Forelimb muscle (tissue), 1 donor: ENCODE measurements at places on chromosomes 3 and 15.

DNA sequence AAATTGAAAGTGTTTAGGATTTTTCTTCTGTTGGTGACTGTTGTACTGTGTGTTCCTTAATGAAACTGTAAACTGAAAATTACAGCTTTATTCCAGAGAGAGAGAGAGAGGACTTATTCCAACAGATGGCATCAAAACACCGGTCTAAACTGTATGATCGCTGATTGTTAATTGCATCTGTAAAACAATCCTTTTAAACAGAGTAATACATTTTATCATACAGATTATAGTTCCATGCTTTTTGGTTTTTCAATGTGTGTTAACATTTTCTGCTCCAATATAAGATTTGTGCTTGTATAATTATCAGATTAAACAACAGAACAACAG is 289.7 kb upstream of the DNAJC19 start:
- DNase-seq = no peak

- DNase-seq = no peak
These were observed 149.1 kb downstream of the UACA start for GRCh38 chr15:70614221-70614620.

- no peak for DNase-seq
These were observed 25.4 kb upstream of the MBNL1 start for GRCh38 chr3:152243301-152243711.

DNA sequence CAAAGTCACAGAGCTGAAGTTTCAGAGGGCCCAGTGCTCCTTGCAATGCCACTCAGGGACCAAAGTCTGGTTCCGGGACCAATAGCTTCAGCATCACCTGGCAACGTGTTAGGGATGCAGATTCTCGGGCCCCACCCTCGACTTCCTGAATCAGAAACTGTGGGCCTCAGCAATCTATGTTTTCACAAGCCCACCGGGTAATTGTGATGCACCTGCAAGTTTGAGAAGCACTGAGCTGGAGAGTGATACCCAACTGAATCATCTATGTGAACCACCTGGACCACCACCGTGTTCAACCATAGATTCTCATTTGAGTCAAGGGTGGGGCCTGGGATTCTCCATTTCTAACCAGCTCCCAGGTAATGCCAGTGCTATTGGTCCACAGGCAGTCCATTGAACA is 55.7 kb downstream of the CORO2B start:
- DNase-seq = no peak

DNA sequence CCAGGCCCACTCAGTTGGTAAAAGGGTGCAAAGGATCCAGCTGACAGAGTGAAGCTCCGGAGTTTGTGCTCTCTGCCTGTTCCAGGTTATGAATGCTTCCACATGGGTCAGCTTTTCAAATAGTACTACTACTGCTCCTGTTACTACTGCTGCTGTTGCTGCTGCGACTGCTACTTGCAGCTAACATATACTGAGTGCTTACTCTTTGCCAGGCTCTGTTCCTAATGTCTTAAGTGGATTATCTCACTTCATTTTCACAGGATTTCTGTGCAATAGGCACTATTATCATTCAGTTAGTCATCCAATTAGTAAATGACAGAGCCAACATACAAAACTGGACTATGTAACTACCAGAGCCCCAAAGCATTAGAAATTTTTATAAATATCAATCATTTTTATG is 106.5 kb downstream of the IQCH start:
- no peak for DNase-seq

DNA sequence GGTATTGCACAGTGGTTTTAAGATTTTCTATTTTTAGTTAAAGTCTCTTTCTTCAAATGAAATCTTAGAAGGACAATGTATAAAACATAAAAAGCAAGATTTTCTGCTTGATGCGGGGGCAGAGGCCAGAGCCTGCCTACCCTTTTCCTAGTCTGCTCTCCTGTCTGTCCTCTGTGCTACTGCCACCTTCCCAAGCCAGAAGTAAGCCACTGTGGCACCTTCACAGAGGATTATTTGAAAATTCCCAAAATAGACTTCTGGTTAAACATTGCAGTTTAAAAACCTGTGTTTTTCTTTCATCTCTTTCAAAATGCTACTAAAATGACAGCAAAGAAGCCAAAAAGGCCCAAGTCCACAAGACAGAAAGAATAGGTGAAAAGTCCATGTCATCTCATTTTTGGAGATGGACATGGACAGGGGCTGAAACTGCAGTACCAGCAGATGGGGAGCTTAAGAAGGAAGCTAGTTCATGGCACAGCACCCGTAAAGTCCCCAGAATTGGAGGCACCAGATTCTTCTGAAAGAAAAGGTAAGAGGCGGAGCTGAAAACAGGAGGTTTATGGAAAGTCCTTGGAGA is 37.0 kb downstream of the PAQR9 start:
- DNase-seq = no peak

GRCh38 chr3:119647171-119647570 is 13.2 kb downstream of the POPDC2 start:
- no peak for DNase-seq

DNA sequence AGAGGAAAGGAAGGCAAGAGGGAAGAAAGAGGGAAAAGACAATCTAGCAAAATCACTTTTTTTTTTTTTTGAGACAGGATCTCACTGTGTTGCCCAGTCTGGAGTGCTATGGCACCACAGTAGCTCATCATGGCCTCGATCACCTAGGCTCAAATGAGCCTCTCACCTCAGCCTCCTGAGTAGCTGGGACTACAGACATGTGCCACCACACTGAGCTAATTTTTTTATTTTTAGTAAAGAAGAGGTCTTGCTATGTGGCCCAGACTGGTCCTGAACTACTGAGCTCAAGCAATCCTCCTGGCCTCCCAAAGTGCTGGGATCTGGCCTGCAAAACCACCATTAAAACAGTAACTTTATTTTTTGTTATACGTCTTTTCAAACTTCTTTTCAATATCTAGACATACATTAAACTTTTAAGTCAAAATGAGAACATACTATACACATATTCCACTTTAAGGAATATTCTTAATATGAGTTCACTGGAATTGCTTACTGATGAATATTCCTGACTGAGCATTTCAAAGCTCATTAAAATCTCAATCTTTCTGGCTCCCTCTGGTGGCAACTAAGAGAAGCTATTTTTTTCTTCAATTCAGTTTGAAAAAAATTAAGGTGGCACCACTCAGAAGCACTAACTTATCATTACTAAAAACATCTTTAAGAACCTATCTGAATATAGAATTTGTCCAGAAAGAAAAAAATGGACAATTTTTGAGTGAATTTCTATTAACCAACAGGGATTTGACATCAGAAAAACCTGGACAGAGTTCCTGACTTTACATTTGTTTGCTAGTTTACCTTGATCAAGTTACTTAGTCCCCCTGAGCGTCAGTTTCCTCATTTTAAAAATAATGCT is 40.9 kb downstream of the UACA start:
- DNase-seq = no peak

- no peak for DNase-seq
These were observed 17.3 kb downstream of the C3orf18 start for GRCh38 chr3:50550079-50550736.
